Stimulated activated CD4-positive, alpha-beta T cell treated with anti-CD3 and anti-CD28 coated beads, TNF-alpha, amount 100 ng/mL, for 1 hour (primary cell): ENCODE measurements at places on chromosomes 6 and 20.

GRCh38 chr6:116278481-116278829 is 1.3 kb downstream of the TSPYL1 start:
- DNase-seq = no peak

GRCh38 chr6:143880412-143880811 is 16.1 kb downstream of the ZC2HC1B start:
- DNase-seq = no peak

- no peak for DNase-seq
Observed at GRCh38 chr20:37538003-37538402, 10.3 kb upstream of the BLCAP start.

GRCh38 chr20:41135888-41136679 is 1.3 kb upstream of the PLCG1 start:
- no peak for DNase-seq

GRCh38 chr6:113668641-113669408 is 188.3 kb upstream of the MARCKS start:
- no peak for DNase-seq

DNA sequence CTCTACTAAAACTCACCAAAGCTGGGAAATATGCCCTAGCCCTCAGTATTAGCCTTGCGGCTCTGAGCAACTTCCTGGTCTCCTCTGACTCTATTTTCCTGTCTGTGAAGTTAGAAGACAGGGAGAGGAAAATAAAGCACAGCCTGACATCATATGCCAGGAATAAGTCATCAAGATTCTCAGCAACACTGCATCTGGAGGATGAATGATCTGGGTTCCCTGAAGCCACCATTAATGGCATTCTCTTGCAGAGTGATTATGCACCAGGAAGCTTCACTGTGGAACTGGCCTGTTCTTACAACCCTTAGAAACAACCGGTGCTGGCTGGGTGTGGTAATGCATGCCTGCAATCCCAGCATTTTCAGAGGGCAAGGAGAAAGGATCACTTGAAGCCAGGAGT is 12.4 kb downstream of the ADGRF5 start:
- no peak for DNase-seq
